ENCODE measurements at places on chromosomes 5 and 9. TPM values are rescaled to one million over a fixed set of nuclear protein-coding genes. Genes with fewer than 3 reads are reported as not detected.

Gene SPATA31D4
- total RNA-seq, result not detected

Gene WNK2
- 0.48 TPM for total RNA-seq

Gene CLTB
- 31.6 TPM for total RNA-seq

Gene PTGES
- not detected for total RNA-seq

DNA sequence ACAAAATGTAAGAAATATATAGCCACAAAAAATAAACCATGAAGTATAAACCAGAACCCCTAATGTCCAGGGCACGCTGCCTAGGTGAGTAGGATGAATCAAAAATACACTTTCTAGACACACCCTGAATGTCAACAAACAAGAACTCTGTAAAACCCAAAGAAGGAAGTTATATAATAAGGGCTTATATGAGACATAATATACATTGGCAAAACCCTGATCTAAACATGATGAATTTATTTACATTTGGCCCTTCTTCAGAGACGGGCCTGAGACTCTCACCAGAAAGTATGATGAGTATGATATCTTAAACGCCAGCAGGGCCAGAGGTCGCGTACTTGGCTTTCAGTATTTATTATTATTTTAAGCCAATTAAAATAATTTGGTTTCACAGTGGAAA lies 125.1 kb upstream of the FST start:
- H3K4me3 ChIP-seq, result no peak overlapping the region
- no peaks in the 10 kb centered on the region for H3K4me1 ChIP-seq
- peaks cover 3% of the 10 kb centered on the region for H3K27me3 ChIP-seq
- no peak overlapping the region for H3K27ac ChIP-seq

DNA sequence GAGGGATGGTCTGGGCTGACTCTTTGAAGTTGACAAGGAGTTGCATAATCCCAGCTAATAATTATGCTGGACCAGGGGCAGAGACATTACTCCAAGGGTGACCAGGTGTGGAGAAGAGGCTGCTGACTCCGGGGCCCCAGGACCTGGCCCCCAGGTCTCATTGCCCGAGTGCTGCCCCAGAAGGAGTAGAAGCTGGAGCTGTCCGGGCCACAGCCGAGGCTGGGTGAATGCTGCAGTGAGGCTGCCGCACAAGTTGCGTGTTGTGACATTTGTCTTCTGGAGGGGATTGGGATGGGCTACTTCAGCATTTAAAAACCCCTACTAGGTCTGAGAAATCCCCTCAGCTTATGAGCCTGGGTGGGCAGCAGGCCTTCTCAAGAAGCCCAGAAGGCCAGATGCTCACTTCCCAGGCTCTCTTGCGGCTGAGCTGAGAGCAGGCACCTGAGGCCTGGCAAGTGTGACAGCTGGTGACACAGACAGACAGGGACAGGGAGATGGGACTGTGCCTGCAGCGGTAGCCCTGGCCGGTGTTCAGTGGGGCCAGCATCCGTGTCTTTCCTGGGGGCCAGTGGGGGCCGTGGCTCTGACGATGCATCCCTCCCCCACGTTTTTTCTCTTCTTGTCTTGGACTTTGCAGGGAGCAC lies 122.8 kb downstream of the KCNIP1 start:
- H3K36me3 ChIP-seq, result no peaks in the 10 kb centered on the region
- no peak overlapping the region for H3K4me3 ChIP-seq
- H3K27me3 ChIP-seq, result no peaks in the 10 kb centered on the region
- no peaks in the 10 kb centered on the region for H3K4me1 ChIP-seq

DNA sequence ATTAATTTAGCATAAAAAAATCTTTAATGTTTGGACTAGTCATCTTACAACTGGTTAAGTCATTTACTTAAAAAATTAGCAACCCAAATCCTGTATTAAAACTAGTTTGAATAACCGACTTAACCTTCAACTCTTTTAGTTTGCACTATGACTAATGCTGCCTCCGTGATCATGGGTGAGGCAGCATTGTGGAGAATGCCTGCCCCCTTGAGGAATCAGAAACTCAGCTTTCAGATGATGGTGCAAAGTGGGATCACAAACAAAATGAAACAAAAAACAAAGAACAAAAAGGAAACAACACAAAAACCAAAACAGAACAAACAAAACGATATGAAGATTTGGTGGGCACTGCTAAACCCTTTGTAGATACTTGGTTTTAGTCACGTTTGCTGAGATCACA lies 127.0 kb upstream of the PALM2AKAP2 start:
- H3K27me3 ChIP-seq, result no peaks in the 10 kb centered on the region
- no peak for DNase-seq
- H3K27ac ChIP-seq, result no peak overlapping the region
- H3K36me3 ChIP-seq, result no peaks in the 10 kb centered on the region
- no peak overlapping the region for H3K4me3 ChIP-seq
- no peaks in the 10 kb centered on the region for H3K4me1 ChIP-seq

GRCh38 chr9:27563738-27564430 lies 9.4 kb downstream of the C9orf72 start:
- H3K36me3 ChIP-seq, result no peaks in the 10 kb centered on the region
- DNase-seq, result no peak
- no peak overlapping the region for H3K27ac ChIP-seq
- no peak overlapping the region for H3K4me3 ChIP-seq
- H3K4me1 ChIP-seq, result peaks cover 4% of the 10 kb centered on the region

GRCh38 chr5:43363445-43364152 lies 48.6 kb downstream of the CCL28 start:
- no peak for DNase-seq
- H3K27me3 ChIP-seq, result no peaks in the 10 kb centered on the region
- no peak overlapping the region for H3K27ac ChIP-seq
- no peaks in the 10 kb centered on the region for H3K4me1 ChIP-seq

- no peaks in the 10 kb centered on the region for H3K4me1 ChIP-seq
- H3K27me3 ChIP-seq, result peaks cover 5% of the 10 kb centered on the region
- H3K36me3 ChIP-seq, result no peaks in the 10 kb centered on the region
- DNase-seq, result no peak
These were observed 6.6 kb downstream of the C1QTNF2 start for GRCh38 chr5:160363660-160364395.

- H3K27ac ChIP-seq, result no peak overlapping the region
- H3K27me3 ChIP-seq, result no peaks in the 10 kb centered on the region
- no peaks in the 10 kb centered on the region for H3K4me1 ChIP-seq
- DNase-seq, result no peak
- no peak overlapping the region for H3K4me3 ChIP-seq
These were observed 35.9 kb upstream of the HSPA9 start for GRCh38 chr5:138610918-138611677.

GRCh38 chr5:133147411-133147810 lies 95.6 kb downstream of the HSPA4 start:
- H3K27ac ChIP-seq, result no peak overlapping the region
- no peak for DNase-seq
- peaks cover 19% of the 10 kb centered on the region for H3K4me1 ChIP-seq
- no peaks in the 10 kb centered on the region for H3K36me3 ChIP-seq
- H3K4me3 ChIP-seq, result no peak overlapping the region

- no peaks in the 10 kb centered on the region for H3K4me1 ChIP-seq
- DNase-seq, result no peak
- no peaks in the 10 kb centered on the region for H3K36me3 ChIP-seq
- no peak overlapping the region for H3K4me3 ChIP-seq
- H3K27me3 ChIP-seq, result peaks cover 4% of the 10 kb centered on the region
These were observed 1.3 kb upstream of the ZNF462 start for GRCh38 chr9:106861640-106862109.

DNA sequence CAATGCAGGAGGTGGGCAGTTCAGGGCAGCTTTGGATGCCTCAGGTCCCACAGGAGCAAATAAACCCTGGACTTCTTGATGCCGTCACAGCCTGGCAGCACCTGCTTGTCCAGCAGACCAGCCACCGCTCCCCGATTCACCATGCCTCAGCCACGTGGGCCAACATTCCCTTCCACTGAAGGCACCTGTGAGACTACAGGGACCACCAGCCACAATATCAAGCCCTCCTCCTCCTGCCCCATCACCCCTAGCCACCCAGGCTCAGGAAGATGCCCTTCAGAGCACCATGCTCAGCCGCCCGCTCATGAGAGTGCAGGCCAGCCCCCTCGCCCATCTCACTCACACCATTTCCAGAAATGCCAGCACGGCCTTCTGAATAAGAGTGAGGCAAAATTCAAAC lies 234.7 kb downstream of the SYK start:
- H3K27me3 ChIP-seq, result no peaks in the 10 kb centered on the region
- H3K36me3 ChIP-seq, result no peaks in the 10 kb centered on the region
- DNase-seq, result no peak
- no peak overlapping the region for H3K27ac ChIP-seq
- no peak overlapping the region for H3K4me3 ChIP-seq
- H3K4me1 ChIP-seq, result peaks cover 8% of the 10 kb centered on the region

- no peaks in the 10 kb centered on the region for H3K27me3 ChIP-seq
- no peaks in the 10 kb centered on the region for H3K36me3 ChIP-seq
- H3K4me3 ChIP-seq, result no peak overlapping the region
- H3K27ac ChIP-seq, result no peak overlapping the region
These were observed 288.7 kb downstream of the ZSWIM6 start for GRCh38 chr5:61620699-61621182.

GRCh38 chr9:115591584-115591984 lies 473.6 kb upstream of the TNC start:
- H3K27me3 ChIP-seq, result no peaks in the 10 kb centered on the region
- no peak for DNase-seq
- no peak overlapping the region for H3K27ac ChIP-seq
- no peaks in the 10 kb centered on the region for H3K4me1 ChIP-seq
- no peak overlapping the region for H3K4me3 ChIP-seq

- H3K36me3 ChIP-seq, result no peaks in the 10 kb centered on the region
- H3K27ac ChIP-seq, result no peak overlapping the region
- H3K4me1 ChIP-seq, result no peaks in the 10 kb centered on the region
- H3K27me3 ChIP-seq, result no peaks in the 10 kb centered on the region
- DNase-seq, result no peak
These were observed 33.8 kb downstream of the WNK2 start for GRCh38 chr9:93217706-93218105.

DNA sequence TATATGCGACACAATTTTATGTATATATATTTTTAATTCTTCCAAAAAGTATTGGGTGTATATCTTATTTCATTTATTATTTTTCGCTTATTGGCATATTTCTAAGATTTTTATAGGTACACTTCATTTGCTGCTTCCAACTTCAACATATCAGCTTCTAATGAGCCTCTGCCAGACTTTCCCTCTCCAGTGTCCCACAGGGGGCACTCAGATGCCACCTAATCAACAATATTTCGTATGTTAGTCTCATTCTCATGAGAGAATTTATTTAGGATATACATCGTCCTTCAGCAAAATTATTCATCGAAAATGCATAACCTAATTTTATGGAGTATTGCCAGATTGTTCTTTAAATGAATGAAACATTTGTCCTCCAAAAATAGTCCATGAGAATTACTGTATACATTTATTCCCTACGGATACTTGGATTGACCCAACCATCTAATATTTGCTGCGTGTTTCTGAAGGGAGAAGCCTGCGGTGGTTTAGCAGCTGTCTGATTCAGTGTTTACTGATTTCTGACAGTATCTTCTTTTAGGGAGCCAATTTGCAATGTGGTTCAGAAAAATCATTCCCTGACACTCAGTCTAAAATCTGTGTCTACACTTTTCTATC lies 100.6 kb upstream of the SELENOP start:
- H3K4me1 ChIP-seq, result no peaks in the 10 kb centered on the region
- no peaks in the 10 kb centered on the region for H3K36me3 ChIP-seq
- H3K4me3 ChIP-seq, result no peak overlapping the region
- no peaks in the 10 kb centered on the region for H3K27me3 ChIP-seq

- no peak for DNase-seq
- H3K4me1 ChIP-seq, result no peaks in the 10 kb centered on the region
These were observed 138.4 kb upstream of the SLC28A3 start for GRCh38 chr9:84478996-84479395.

DNA sequence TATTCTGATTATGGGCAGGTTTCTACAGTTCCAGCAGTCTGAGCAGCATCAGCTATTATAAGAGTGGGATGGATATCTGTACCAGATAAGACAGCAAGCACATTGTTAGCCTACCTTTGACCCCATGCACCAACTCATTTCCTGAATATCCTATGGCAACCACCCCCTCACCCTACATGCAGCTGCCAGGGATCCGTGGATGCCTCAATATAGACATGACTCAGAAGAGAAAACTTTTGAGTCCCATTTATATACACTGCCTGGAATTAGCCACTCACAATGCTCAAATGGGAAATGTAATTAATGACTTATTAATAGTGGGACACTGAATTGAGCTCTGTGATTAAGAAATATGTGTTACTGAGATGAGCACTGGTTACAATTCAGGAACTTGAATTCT lies 124.4 kb downstream of the SSBP2 start:
- DNase-seq, result no peak
- no peaks in the 10 kb centered on the region for H3K27me3 ChIP-seq
- H3K4me3 ChIP-seq, result no peak overlapping the region
- H3K36me3 ChIP-seq, result no peaks in the 10 kb centered on the region
- no peak overlapping the region for H3K27ac ChIP-seq

DNA sequence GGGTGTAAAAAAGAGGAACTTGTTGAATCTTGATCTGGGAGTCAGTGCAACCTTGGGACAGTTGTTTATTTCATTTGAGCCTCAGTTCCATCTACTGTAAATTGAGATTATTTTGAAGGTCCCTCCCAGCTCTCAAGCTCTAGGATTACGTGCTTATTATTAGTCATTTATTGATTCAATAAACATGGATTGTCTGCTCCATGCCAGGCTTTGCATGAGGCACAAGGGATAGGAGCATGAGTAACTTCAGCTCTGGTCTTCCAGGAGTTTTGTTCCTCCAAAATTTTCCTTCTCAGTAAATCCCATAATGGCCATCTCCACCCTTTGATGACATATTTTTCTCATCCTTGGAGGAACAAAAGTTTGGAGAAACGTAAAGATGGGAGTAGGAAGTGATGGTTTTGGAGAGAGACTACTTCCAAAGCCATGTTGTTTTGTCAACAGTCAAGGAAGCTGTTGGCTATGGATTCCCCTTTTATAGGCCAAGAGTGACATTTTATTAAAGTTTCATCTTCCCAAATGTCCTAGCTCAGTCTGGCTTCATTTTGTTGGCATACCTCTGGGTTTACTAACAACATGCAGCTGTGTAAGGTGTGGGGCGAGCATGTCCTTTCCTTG lies 244.6 kb downstream of the DMRT2 start:
- H3K4me1 ChIP-seq, result no peaks in the 10 kb centered on the region
- H3K36me3 ChIP-seq, result no peaks in the 10 kb centered on the region
- no peaks in the 10 kb centered on the region for H3K27me3 ChIP-seq
- H3K4me3 ChIP-seq, result no peak overlapping the region
- H3K27ac ChIP-seq, result no peak overlapping the region
- DNase-seq, result no peak

- DNase-seq, result no peak
- H3K27me3 ChIP-seq, result no peaks in the 10 kb centered on the region
- H3K4me1 ChIP-seq, result peaks cover 6% of the 10 kb centered on the region
These were observed 234.8 kb downstream of the AUH start for GRCh38 chr9:91126761-91127445.

- no peak overlapping the region for H3K27ac ChIP-seq
- H3K4me3 ChIP-seq, result no peak overlapping the region
These were observed 73.9 kb downstream of the RORB start for GRCh38 chr9:74570879-74571512.

DNA sequence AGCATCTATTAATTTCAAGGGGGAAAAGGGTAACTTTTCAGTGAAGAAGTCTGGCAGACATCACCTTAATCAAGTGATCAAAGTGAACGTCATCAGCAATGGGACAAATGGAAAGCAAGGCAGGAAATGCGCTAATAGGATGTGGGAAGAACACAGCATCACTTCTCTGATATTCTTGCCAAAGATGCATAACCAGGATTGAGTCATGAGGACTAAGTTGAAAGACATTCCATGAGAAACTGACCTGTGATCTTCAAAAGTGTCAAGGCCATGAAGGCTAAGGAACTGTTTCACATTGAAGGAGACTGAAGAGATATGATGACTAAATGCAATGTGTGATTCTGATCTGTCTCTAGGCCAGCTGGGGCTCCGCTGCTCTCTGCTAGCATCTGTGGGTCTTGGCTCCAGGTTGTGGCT lies 92.9 kb downstream of the NDFIP1 start:
- H3K27me3 ChIP-seq, result no peaks in the 10 kb centered on the region
- H3K36me3 ChIP-seq, result no peaks in the 10 kb centered on the region

- H3K27me3 ChIP-seq, result no peaks in the 10 kb centered on the region
- no peaks in the 10 kb centered on the region for H3K4me1 ChIP-seq
- DNase-seq, result no peak
- H3K36me3 ChIP-seq, result no peaks in the 10 kb centered on the region
These were observed 172.1 kb downstream of the BAAT start for GRCh38 chr9:101212661-101213060.

Measured in naive thymus-derived CD4-positive, alpha-beta T cell (primary cell).